ENCODE measurements at places on chromosomes 1 and 21. TPM values are rescaled to one million over a fixed set of nuclear protein-coding genes. Genes with fewer than 3 reads are reported as not detected.

CD84 gene
- total RNA-seq = not detected

DPT gene
- total RNA-seq = not detected

ASAP3 gene
- total RNA-seq = 7.7 TPM

TMEM125 gene
- total RNA-seq = not detected

TEDDM1 gene
- not detected for total RNA-seq

CFHR5 gene
- total RNA-seq = not detected

FAM72B gene
- 6.6 TPM for total RNA-seq

CFAP45 gene
- total RNA-seq = 0.83 TPM

HAO2 gene
- total RNA-seq = not detected

ACKR1 gene
- total RNA-seq = 0.05 TPM

MATN1 gene
- total RNA-seq = 0.10 TPM

Data from A549 treated with Hydrocortisone at 1 μM for 4 hours (cell line).